Stimulated activated CD4-positive, alpha-beta T cell treated with anti-CD3 and anti-CD28 coated beads, Interleukin-1b, Interleukin-23, amount 100 ng/mL, for 48 hours (primary cell): ENCODE measurements at places on chromosomes 11 and 22.

GRCh38 chr11:85896876-85897275, 41.7 kb downstream of the CCDC83 start:
- no peak for DNase-seq

DNA sequence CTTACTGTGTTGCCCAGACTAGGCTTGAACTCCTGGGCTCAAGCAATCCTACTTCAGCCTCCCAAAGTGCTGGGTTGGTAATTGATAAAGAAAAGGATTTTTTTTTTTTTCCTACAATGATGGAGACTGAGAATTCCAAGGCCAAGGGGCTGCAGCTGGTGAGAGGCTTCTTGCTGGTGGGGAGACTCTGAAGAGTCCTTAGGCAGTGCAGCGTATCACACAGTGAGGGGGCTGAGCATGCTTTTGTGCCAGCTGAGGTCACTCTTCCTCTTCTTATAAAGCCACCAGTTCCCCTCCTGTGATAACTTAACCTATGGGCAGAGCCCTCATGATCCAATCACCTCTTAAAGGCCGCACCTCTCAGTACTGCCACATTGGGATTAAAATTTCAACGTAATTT, 28.2 kb upstream of the CCDC81 start:
- no peak for DNase-seq

DNA sequence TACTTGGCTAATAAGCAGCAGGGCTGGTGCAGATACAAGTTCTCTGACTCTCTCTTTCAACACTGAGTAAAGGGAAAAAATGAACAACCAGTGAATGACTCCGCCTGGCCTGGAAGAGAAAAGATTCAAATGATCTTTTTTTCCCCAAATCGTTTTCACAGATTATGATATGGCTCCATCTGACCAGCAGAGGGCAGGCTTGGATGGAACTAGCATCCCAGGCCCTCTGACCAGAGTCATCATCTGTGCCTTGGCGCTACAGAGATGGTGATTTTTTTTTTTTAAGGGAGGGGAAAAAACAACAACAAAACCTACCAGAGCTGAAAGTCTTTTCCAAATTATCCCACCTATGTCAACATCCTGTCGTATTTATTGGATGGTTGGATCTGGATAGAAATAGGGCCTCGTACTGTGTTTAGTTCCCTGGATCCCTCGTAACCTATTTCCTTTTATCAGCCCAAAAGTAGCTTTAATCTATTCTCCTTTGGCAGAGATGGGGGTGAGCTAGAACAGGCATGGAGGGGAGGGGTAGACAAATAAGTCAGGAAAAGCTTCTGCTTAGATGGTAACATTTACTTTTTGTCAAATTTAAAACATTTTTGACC, 69.7 kb downstream of the PRSS23 start:
- DNase-seq: peak; percentile 52

DNA sequence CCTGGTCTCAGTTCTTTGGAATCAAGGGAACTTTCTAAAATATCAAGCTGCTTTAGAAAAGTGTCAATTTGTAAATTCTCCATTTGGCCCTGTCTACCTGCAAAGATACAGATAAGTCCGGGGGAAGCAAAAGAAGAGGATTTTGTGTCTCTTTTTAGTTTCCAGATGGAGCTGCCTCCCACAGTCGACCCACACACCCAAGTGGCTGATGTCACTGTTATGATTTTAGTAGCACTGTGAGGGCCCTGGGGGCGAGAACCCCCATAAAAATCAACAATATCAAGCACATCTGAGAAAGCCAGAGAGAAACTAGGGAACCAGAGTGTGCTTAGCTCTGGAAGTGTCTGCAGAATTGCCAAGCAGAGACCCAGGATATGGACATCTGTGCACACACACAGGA, 212.7 kb downstream of the LARGE1 start:
- DNase-seq: no peak

DNA sequence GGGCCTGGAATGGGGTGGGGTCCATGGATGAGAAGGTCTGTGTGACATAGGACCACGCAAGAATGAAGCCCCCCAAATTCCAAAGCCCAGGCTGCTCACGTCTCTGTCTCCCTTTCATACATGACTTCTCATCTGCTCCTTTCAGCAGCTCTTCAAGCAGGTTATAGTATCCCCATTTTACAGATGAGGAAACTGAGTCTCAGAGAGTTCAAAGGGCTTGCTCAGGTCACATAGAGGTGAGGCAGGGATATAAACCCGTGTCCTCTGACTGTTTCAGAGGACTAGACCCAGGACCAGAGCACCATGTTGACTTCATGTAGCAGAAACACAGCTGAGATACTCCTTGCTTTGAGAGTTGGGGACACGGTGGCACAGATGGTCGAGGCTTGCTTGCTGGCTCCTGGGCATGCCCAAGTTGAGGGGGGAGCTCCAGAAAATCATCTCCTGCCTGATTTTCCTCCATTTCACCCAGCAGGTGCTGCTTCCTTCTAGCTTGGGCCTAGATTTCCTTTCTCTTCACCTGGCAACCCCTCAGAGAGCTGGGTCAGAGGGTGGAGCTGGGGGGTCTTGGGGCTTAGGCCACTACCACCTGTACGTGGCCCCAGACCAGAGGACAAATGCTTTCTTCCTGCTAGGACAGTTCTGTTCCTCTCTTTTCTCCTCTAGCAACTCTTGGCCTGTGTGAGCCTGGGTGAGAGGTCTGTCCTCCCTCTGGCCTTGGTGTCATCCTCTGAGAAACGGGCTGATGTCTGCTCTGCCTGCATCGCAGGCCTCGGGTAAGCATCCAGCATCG, 24.1 kb upstream of the THY1 start:
- DNase-seq: no peak
